Heart left ventricle (tissue), 16 donors: ENCODE measurements at places on chromosomes 5 and 9. TPM values are rescaled to one million over a fixed set of nuclear protein-coding genes. Genes with fewer than 3 reads are reported as not detected.
A peak's percentile ranks its signal among the peaks of the same experiment; 100 is the strongest.

FAM78A gene
- total RNA-seq, result 35.1 TPM

DNA sequence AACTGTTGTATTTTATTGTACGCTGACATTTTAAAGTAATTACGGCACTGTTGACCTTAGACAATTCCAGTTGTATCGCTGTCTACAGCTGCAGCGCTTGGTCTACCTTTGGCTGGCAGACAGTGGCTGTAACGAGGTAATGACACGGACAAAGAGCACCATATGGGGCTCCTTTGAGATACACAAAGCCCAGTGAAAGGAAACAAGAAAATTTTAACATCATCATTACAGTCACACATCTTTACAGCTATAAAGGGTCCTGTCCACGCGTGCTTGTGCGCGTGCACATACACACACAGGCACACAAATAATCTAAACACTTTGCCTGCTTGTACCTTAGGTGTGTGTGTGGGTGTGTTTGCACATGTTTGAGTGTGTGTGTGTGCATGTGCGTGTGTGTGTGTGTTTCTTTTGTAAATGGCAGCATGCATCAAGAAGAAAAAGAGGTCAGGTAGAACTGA lies 946.0 kb downstream of the NR2F1-AS1 start:
- H3K4me1 ChIP-seq, result no peaks in the 10 kb centered on the region
- no peaks in the 10 kb centered on the region for H3K27me3 ChIP-seq
- H3K27ac ChIP-seq, result no peak overlapping the region

GRCh38 chr9:90508940-90509339 lies 133.7 kb downstream of the DIRAS2 start:
- no peak for DNase-seq
- no peak overlapping the region for H3K4me3 ChIP-seq
- no peak overlapping the region for H3K27ac ChIP-seq
- no peaks in the 10 kb centered on the region for H3K27me3 ChIP-seq
- no peaks in the 10 kb centered on the region for H3K36me3 ChIP-seq
- H3K4me1 ChIP-seq, result no peaks in the 10 kb centered on the region

CYSRT1 gene
- 0.24 TPM for total RNA-seq

GRCh38 chr9:134163371-134164196 lies 780 bp downstream of the RNU6ATAC start:
- H3K36me3 ChIP-seq, result no peaks in the 10 kb centered on the region
- H3K4me3 ChIP-seq, result no peak overlapping the region
- peaks cover 6% of the 10 kb centered on the region for H3K4me1 ChIP-seq

TAF11L10 gene
- not detected for total RNA-seq

- H3K27ac ChIP-seq, result no peak overlapping the region
- H3K36me3 ChIP-seq, result no peaks in the 10 kb centered on the region
- H3K27me3 ChIP-seq, result no peaks in the 10 kb centered on the region
- no peak overlapping the region for H3K4me3 ChIP-seq
Observed at GRCh38 chr9:6968271-6968670, 210.5 kb downstream of the KDM4C start.

GRCh38 chr9:106019039-106019680 lies 324.8 kb downstream of the TMEM38B start:
- H3K4me3 ChIP-seq, result no peak overlapping the region
- H3K27me3 ChIP-seq, result no peaks in the 10 kb centered on the region
- no peaks in the 10 kb centered on the region for H3K4me1 ChIP-seq
- DNase-seq, result peak; percentile 31

ZDHHC11 gene
- total RNA-seq, result 10.3 TPM

DNA sequence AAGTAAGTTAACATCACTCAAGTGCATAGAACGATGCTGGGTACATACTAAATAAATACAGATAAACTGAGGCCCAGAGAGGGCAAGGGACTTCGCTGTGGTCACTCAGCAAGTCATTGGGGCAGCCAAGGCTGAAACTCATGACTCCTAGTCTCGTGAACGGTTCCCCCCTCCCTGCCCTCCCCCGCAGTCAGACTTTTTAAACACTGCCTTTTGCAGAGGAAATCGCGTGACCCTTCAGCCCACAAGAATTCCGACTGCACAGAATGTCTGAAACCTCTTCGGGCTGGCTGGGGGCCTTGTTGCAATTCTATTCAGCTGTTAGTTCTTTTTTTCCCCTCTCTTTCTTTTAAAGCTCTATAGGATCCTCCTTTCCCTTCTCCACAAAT lies 28.1 kb downstream of the NEK6 start:
- H3K27ac ChIP-seq, result peak overlapping the region; percentile 43
- H3K4me1 ChIP-seq, result peaks cover 94% of the 10 kb centered on the region
- H3K36me3 ChIP-seq, result peaks cover 12% of the 10 kb centered on the region
- H3K27me3 ChIP-seq, result no peaks in the 10 kb centered on the region
- no peak overlapping the region for H3K4me3 ChIP-seq
- peak; percentile 76 for DNase-seq

DNA sequence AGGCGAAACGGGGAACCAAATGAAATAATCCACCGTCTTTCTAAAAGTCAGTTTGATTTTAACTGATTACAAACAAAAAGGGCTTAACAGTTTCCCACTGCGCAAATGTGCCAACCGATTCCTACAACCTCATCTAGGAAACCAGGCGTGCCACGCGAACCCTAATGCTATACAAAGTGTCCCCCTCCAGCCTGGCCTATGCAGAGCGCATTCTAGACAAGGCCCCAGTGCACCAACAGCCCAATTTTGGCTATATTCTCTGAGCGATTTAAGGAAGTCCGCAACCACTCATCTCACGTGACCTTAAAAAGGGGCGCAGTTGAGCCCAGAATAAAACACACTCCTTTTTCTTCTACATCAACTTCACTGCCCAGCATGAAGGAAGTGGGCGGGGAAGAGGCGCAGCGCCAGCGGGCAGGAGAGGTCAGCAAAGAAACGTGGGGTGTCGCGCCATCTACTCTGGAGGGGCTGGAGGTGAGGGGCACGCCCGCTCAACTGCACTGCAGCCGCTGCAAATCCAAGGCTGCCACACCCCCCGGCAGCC lies 779 bp downstream of the FAM13B start:
- no peaks in the 10 kb centered on the region for H3K27me3 ChIP-seq
- peak; percentile 77 for DNase-seq
- no peaks in the 10 kb centered on the region for H3K36me3 ChIP-seq
- H3K4me3 ChIP-seq, result peak overlapping the region; percentile 98

- H3K4me1 ChIP-seq, result peaks cover 16% of the 10 kb centered on the region
- H3K4me3 ChIP-seq, result no peak overlapping the region
- peak overlapping the region; percentile 81 for H3K27ac ChIP-seq
- H3K36me3 ChIP-seq, result peaks cover 14% of the 10 kb centered on the region
- H3K27me3 ChIP-seq, result no peaks in the 10 kb centered on the region
Observed at GRCh38 chr5:140261403-140262171, 41.3 kb downstream of the PFDN1 start.

- H3K4me3 ChIP-seq, result no peak overlapping the region
- peaks cover 5% of the 10 kb centered on the region for H3K4me1 ChIP-seq
- DNase-seq, result no peak
- no peaks in the 10 kb centered on the region for H3K36me3 ChIP-seq
- no peak overlapping the region for H3K27ac ChIP-seq
Observed at GRCh38 chr9:89952401-89952800, 347.6 kb downstream of the GADD45G start.

DNA sequence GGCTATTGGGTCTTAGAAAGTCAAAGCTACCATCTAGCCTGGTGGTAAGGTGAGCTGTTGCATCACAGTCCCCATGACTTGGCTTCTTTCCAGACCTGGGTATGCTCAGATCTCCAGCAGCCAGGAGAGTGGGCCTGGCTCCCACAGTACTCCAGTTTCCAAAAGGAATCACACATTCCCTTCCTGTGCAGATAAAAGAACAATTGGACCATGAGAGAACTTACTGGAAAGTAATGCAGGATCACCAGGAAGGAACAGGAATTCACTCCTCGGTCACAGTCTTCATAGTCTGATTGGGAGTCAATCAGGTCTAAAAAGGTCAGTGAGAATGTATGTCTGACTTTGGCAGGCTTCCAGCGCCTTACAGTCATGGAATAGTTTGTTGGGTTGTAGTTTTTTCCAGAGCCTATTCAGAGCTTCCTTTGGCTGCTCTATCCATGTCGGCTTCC lies 47.8 kb upstream of the CD180 start:
- DNase-seq, result peak; percentile 63
- H3K4me1 ChIP-seq, result peaks cover 11% of the 10 kb centered on the region
- no peak overlapping the region for H3K27ac ChIP-seq

DNA sequence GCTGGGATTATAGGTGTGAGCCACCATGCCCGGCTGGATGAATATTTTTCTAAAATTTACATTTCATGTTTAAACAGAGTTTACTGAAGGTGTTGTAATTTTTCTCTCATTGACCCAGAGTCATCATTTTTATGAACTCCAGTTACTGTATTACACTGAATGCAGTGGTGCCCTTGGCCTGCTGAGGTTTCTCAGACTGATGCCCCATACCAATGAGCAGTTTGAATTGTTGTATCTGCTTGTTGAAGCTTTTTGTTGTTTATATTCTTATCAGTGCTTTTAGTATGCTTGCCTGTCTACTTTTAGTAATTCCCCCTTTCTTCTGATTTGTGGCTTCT lies 29.9 kb downstream of the NFX1 start:
- H3K4me3 ChIP-seq, result no peak overlapping the region
- peaks cover 68% of the 10 kb centered on the region for H3K36me3 ChIP-seq
- peak overlapping the region; percentile 66 for H3K27ac ChIP-seq

DNA sequence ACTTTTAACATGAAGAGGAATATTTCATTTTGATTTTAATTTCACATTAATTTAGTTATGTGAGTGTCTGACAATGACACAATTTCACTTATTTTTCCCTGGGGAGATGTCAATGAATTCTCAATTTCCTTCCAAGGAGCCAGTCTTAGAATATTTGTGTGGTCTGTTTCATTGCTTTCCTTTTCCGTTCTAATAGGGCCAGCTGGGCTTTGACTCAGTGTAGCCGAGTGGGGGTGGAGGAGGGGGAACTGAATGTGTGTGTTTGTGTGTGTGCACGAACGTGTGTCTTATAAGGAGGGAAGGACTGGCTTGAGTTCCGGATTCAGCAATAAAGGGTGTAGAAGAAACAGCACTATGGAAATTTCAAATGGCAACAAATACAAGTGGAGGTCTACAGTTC lies 100.0 kb downstream of the BASP1 start:
- no peak overlapping the region for H3K4me3 ChIP-seq
- no peak for DNase-seq
- no peaks in the 10 kb centered on the region for H3K36me3 ChIP-seq
- H3K27ac ChIP-seq, result no peak overlapping the region
- no peaks in the 10 kb centered on the region for H3K27me3 ChIP-seq

DNA sequence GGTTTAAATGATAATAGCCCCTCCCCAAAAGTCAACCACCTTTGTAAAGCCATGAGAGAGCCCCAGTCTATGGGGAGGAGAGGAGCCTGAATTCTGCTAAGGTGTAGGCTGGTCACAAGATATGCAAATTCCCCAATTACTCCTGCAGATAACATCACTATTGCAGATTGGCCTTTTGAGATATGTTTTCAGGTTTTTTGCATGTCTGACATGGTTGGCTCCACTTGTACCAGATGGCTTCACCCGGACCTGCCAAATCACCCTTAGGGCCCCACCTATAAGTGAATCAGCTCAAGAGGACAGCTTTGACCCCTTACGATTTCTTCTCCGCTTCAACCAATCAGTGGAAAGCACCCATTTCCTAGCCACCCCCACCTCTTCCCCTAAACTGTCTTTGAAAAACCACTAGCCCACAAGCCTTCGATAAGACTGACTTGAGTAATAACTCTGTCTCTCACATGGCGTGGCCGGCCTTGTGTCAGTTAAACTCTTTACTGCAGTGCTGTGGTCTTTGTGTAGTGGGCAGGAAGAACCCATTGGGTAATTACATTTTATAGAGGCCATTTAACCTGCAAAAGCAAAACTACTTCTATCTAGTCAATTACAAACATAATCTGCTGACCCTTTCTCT lies 69.7 kb downstream of the PRLR start:
- DNase-seq, result no peak
- no peak overlapping the region for H3K27ac ChIP-seq
- no peaks in the 10 kb centered on the region for H3K36me3 ChIP-seq
- H3K4me1 ChIP-seq, result no peaks in the 10 kb centered on the region
- H3K27me3 ChIP-seq, result no peaks in the 10 kb centered on the region
- H3K4me3 ChIP-seq, result no peak overlapping the region

FOXD4L6 gene
- not detected for total RNA-seq

DNA sequence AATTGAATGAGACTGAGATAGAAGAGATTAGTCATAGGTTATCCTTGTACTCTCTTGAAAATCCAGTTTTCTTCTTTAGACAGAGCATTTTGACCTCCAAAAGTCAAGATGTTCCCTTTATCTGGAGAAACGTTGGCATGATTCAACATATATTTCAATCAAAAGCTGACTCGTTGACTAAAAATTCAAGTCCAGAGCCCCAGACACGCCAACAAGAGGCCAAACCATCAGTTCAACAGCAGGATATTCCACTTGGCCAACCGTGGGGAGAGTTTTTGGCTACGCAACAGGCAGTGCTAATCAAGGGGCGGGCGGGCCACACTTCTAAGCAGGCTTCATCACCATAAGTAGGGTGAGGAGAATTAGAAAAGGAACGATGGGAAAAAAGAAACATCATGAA lies 119.1 kb downstream of the SLIT3 start:
- H3K27ac ChIP-seq, result no peak overlapping the region
- H3K36me3 ChIP-seq, result no peaks in the 10 kb centered on the region
- H3K4me3 ChIP-seq, result no peak overlapping the region
- H3K27me3 ChIP-seq, result no peaks in the 10 kb centered on the region
- H3K4me1 ChIP-seq, result no peaks in the 10 kb centered on the region
- DNase-seq, result no peak

DNA sequence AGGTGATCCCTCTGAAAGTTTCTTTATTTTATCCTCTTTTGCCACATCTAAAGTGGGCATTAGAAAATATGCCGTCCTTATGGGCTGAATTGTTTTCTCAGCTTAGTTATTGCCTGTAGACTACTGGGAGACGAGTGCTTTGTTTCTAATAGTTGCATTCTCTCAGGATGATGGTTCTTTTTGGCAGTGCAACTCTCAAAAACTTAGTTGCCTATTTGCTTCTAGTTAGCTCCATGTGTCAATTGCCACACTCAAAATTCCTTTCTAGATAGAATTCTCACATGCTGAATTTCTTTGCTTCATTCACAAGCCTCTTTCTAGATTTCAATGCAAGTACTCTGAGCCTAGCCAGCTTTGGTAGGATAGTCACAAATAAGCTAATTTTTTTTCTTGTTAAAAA lies 155.5 kb downstream of the FGF10 start:
- no peaks in the 10 kb centered on the region for H3K36me3 ChIP-seq
- H3K27ac ChIP-seq, result no peak overlapping the region
- H3K27me3 ChIP-seq, result no peaks in the 10 kb centered on the region
- H3K4me3 ChIP-seq, result no peak overlapping the region

GRCh38 chr9:82449986-82450385 lies 461.4 kb downstream of the SPATA31D1 start:
- no peaks in the 10 kb centered on the region for H3K27me3 ChIP-seq
- no peaks in the 10 kb centered on the region for H3K4me1 ChIP-seq
- H3K27ac ChIP-seq, result no peak overlapping the region

OTULINL gene
- total RNA-seq, result 1.3 TPM

- H3K4me3 ChIP-seq, result no peak overlapping the region
- H3K27ac ChIP-seq, result no peak overlapping the region
- no peak for DNase-seq
- no peaks in the 10 kb centered on the region for H3K27me3 ChIP-seq
Observed at GRCh38 chr5:179246227-179246626, 99.0 kb downstream of the ADAMTS2 start.

- H3K36me3 ChIP-seq, result no peaks in the 10 kb centered on the region
- H3K27ac ChIP-seq, result no peak overlapping the region
- peaks cover 23% of the 10 kb centered on the region for H3K4me1 ChIP-seq
Observed at GRCh38 chr9:135902655-135903357, 4.5 kb downstream of the CAMSAP1 start.

DBH gene
- total RNA-seq, result not detected

CER1 gene
- not detected for total RNA-seq

GRCh38 chr9:136769710-136770191 lies 5.4 kb upstream of the LCN15 start:
- H3K27ac ChIP-seq, result no peak overlapping the region
- DNase-seq, result no peak
- H3K36me3 ChIP-seq, result no peaks in the 10 kb centered on the region
- no peaks in the 10 kb centered on the region for H3K4me1 ChIP-seq
- no peak overlapping the region for H3K4me3 ChIP-seq
- H3K27me3 ChIP-seq, result no peaks in the 10 kb centered on the region
